ENCODE measurements at places on chromosomes 1 and 21. TPM values are rescaled to one million over a fixed set of nuclear protein-coding genes. Genes with fewer than 3 reads are reported as not detected.

GRCh38 chr1:8027748-8028570, 1.9 kb upstream of the ERRFI1 start:
- peak; percentile 86 for DNase-seq

GRCh38 chr1:12096615-12097014, 33.5 kb downstream of the TNFRSF8 start:
- DNase-seq, result no peak

GRCh38 chr1:89312572-89312971, 39.9 kb upstream of the GBP5 start:
- DNase-seq, result no peak

DNA sequence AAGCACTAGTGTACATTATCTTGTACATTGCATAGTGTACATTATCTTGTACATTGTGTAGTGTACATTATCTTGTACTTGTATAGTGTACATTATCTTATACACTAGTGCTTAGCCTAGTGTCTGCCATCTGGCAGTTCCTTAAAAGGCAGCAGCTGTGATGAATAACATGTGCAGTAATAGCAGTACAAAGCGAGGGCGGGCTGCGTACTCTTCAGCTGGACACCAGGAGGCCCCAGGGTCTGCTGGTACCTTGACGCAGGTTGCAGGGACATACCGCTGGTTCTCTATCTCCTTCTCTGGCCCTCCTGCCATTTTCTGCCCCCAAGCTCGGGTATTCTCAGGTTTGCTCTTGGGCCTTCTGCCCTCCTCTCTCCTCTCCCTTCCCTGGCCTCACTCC, 149.6 kb downstream of the SEC16B start:
- DNase-seq, result no peak

DNA sequence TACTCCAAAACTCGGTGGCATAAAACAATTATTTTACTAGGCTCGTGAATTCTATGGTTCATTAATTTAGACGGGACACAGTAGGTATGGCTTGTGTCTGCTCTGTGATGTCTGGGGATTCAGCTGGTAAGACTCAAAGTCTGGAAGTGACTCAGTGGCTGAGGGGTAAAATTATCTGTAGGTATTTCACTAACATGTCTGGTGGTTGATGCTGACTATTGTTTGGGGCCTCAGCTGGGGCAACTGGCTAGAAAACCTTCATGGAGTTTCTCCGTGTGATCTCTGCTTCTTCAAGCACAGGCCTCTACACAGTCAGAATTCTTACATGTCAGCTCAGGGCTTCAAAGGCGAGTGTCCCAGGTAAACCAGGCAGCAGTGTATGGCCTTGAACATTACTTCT, 41.2 kb upstream of the KLF17 start:
- no peak for DNase-seq

DNA sequence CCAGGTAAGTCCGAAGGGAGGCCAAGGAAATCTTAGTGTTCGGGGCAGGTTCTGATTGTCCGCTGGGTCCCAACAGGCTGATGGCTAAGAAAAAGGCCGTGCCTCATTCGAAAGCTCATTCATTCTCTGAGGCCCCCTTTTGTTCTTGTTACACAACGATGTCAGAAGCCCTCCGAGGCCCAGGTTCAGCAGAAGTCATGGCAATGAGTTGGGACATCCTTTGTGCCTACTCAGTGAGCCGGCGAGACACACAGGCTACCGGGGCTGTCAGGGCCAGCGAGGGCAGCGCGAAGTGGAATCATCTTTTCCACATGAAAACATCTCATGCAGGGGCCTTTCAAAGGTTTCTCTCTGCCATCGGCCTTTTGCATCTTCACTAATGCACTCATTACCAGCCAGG, 49.0 kb upstream of the EFHD2 start:
- no peak for DNase-seq

GRCh38 chr1:198937231-198938031, 298.6 kb downstream of the PTPRC start:
- DNase-seq, result peak; percentile 86

GRCh38 chr1:34166625-34167361, 1.8 kb upstream of the CSMD2 start:
- DNase-seq, result no peak

DNA sequence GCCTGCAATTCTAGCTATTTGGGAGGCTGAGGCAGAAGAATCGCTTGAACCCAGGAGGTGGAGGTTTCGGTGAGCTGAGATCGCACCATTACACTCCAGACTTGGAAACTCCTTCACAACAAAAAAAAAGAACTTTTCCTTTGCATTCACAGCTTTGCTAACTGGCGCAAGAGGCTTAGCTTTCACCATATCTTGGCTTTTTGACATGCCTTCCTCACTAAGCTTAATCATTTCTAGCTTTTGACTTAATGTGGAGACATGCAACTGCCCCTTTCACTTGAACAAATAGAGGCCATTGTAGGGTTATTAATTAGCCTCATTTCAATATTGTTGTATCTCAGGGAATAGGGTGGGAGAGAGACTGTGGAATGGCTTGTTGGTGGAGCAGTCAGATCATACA, 8.7 kb downstream of the KPNA6 start:
- DNase-seq, result no peak

TCHHL1 gene
- not detected for total RNA-seq

F11R gene
- total RNA-seq, result 154 TPM

C1orf53 gene
- 12.8 TPM for total RNA-seq

HPDL gene
- 113 TPM for total RNA-seq

RAB7B gene
- total RNA-seq, result 9.0 TPM

TMEM125 gene
- total RNA-seq, result 64.2 TPM
